NCI-H146 (cell line): ENCODE measurements at places on chromosomes 11 and 22.

DNA sequence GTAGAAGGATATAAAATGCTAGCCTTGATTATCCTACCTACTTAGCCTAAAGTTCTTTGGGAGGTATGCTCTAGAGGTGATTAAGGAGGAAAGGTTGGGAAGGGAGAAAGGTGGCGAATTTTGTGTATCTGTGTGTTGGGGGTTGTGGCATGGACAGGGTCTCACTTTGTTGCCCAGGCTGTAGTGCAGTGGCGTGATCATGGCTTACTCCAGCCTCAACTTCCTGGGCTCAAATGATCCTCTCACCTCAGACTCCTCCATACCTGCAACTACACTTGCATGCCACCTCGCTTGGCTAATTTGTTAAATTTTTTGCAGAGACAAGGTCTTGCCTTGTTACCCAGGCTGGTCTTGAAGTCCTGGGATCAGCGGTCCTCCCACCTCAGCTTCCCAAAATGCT, 1094.8 kb downstream of the DLG2 start:
- DNase-seq = no peak

GRCh38 chr22:46829117-46829891, 66.9 kb downstream of the TBC1D22A start:
- no peak for DNase-seq

GRCh38 chr11:94774345-94774744, 6.2 kb downstream of the AMOTL1 start:
- no peak for DNase-seq

- no peak for DNase-seq
Measured at GRCh38 chr22:49405590-49405989, 422.1 kb downstream of the BRD1 start.

DNA sequence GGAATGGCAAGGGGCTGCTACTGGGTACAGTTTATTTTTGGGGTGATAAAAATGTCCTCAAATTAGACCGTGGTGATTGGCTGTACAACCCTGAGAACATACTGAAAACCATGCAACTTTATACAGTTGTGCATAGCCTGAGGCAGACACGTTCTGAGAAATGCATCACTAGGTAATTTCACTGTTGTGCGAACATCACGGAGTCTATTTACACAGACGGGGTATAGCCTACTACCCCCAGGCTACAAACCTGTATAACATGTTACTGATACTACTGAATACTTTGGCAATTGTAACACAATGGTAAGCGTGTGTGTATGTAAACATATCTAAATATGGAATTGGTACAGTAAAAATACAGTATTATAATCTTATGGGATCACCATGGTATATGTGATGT, 23.6 kb downstream of the NARS2 start:
- peak; percentile 52 for DNase-seq

DNA sequence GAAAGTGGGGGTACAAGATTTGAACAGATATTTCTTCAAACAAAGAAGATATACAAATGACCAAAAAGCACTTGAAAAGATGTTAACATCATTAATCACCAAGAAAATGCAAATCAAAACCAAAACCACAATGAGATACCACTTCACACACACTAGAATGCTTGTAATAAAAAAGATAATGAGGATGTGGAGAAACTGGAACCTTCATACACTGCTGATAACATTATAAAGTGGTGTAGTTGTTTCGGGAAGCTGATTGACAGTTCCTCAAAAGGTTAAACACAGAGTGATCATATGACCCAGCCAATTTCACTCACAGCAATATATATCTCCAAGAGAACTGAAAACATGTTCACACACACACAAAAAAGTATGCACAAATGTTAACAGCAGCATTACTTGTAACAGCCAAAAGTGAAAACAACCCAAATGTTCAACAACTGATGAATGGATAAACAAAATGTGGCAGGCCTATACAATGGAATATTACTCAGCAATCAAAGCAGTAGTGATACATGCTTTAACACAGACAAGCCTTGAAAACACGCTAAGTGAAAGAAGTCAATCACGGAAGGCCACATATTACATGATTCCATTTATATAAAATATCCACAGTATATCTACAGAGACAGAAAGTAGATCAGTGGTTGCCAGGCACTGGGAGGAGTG, 15.1 kb downstream of the PITPNB start:
- DNase-seq = no peak

GRCh38 chr11:1128311-1129142, 29.2 kb upstream of the MUC5AC start:
- no peak for DNase-seq

DNA sequence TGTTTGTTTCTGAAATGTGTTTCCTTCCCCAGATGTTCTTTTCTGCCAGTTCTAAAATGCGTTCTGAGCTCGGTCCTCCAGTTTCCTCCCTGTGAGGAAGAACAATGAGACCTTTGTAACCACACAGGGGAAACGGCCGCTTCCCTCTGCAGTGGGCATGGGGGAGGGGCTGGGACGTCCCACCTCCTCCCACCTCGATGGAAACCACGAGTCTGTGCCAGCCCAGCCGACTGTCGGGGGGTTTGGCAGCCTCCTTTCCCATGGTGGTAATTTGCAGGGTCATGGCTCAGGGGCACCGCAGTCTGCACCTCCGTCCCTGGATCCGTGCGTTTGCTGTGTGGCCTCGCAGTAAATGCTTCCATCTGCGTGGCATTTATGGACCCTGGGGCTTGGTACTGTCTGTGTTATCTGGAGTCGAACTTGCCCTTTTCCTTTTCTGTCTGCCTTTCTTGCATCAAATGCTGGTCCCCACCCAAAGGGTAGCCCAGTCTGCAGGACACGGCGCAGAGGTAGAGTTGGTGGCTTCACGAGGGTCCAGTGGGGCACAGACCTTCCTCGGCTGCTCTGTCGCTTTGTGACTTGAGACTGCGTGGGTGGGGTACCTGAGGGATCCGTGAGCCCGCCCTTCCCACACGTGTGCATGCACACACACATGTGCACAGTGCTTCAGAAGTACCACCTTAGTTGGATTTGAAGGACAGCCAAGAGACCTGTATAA, 16.1 kb downstream of the LRP5 start:
- DNase-seq = no peak

- no peak for DNase-seq
Measured at GRCh38 chr11:131253656-131254151, 116.7 kb upstream of the NTM start.

- DNase-seq = no peak
Measured at GRCh38 chr11:13686776-13687175, 18.3 kb downstream of the FAR1 start.

DNA sequence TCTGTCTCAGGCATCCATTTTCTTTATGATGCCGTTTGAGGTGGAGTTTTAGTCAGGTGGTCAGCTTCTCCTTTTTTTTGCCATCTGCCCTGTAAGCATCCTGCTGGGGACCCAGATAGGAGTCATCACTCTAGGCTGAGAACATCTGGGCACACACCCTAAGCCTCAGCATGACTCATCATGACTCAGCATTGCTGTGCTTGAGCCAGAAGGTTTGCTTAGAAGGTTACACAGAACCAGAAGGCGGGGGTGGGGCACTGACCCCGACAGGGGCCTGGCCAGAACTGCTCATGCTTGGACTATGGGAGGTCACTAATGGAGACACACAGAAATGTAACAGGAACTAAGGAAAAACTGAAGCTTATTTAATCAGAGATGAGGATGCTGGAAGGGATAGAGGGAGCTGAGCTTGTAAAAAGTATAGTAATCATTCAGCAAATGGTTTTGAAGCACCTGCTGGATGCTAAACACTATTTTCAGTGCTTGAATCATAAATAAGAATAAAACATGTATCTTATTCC, 10.9 kb upstream of the HBE1 start:
- peak; percentile 29 for DNase-seq

GRCh38 chr11:107457205-107457557, 444 bp downstream of the CWF19L2 start:
- DNase-seq = no peak

DNA sequence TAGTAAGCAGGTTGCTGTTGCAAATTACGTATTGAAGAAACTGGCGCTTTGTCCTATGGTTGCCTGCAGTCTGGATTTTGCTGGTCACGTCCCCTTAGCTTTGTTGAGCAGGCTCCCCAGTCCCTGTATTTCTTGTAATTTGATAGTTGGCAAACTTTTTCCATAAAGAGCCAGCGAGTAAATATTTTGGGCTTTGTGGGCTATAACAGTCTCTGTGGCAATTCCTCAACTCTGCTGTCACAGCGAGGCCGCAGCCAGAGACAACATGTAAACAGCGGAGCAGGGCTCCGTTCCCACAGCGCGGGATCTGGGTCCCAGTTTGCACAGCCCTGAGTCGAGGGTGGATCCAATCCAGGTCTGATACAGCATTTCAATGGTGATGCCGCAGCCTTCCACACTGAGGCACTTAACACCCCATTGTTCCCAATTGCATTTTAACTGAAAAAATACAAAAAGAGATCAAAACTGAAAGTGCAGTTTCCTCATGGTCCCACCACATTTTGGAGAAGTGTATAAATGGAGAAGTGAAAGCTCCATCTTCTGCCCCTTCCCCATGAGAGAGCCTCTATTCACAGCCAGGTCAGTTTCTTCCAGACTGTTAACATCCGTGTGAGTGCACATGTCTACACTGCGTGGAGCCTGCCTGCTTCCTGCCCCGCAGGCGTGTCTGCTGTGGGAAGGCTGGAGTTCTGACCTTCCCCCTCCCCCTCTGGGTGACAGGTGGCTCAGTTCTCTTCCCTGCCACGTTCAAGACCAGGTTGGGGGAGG, 89.1 kb downstream of the RPS6KA4 start:
- DNase-seq = no peak

DNA sequence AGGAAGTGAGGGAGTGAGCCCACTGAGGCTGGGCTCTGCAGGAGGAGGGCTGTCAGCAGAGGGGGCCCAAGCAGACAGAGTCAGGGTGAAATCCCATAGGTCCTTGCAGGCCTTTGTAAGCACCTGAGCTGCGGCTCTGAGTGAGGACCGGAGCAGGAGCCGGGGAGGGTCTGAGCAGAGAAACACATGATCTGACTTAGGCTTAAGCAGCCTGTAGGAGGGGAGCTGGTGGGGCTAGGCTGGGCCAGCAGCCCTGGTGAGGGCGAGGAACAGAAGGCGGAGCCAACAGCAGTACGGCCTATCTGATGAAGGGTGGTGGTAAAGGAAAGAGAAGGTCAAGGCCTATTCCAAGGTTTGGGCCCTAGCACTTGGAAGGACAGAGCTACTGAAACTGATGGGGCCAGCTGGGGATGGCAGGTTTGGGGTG, 26.9 kb upstream of the CBX7 start:
- DNase-seq = no peak

GRCh38 chr11:83056204-83056603, 15.5 kb downstream of the RAB30 start:
- DNase-seq = no peak

DNA sequence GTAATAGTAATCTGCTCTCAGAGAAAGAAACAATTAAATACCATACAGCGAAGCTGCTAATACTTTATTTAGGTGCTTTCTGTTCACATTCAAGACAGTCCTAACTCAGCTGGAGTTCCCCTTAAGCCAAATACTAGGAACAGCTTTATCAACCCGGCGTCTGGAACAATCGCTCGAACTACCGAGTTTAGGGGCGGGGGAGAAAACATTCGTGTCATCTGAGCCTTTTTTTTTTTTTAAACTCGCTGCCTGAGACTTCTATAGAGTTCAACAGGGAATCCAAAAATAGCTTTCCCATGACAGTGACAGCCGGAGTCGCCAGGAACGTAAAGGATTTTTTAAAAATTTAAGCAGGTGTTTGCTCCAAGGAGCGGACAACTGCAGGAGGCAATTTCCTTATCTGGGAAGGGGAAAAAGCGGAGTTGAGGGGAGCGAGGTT, 852 bp downstream of the TRAF6 start:
- DNase-seq = peak; percentile 22

DNA sequence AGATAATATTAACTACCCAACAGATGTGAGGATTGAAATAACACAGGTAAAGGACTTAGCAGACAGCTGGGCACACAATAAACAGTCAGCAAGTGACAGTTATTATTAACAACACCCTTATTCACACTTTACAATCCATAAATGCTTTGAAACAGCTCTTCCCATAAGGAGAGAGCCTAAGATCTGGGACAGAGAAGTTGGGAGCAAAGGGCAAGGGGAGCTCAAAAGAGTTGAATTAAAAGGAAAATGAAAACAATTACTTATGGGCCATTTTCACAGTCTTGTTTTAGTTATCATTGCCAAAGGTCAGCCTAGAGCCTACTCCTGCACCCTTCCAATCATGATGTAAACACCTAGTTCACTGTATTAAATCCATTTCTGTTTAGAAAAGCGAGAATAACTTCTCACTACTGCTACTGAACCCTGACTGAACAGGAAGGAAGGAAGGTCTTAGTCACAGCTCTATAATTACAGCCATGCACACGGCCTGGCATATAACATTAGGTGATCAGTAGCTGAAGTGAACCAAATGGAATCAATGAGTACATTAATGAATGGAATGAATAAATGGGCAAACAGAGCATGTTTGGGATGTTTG, 111.3 kb downstream of the PLEKHA7 start:
- DNase-seq = no peak

DNA sequence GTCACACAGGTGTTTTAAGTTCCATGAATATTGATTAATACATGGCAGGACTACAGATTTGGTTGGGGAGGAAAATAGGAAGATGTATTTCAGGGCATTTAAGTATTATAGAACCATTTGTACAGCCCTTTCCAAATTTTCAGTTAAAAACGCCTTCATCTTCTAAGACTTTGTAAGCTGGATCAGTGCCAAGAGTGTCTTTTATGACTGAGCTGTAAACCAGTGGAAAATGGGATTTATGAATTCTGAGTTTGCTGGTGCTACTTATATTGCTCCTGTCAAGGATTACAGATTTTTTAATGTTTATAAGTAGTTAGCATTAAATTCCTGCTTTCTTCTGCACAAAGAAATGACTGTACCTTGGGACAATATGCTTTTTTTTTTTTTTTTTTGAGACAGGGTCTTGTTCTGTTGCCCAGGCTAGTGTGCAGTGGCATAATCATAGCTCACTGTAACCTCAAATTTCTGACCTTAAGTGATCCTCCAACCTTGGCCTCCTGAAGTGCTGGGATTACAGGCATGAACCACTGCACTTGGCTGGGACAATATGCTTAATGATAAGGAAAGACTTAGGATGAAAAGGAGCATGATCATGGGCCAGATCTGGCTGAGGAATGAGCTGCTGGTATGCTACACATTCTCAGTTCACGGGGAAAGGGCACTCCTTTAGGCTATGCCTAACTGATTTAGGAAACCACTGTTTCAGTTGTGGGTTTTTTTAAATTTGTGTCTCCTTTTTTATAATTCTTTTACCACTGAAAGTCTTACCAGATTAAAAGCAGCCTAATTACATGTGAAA, 113.6 kb upstream of the MTNR1B start:
- no peak for DNase-seq

GRCh38 chr11:44537679-44538078, 27.8 kb upstream of the CD82 start:
- DNase-seq = no peak
